ENCODE measurements at places on chromosomes 11 and 22.

DNA sequence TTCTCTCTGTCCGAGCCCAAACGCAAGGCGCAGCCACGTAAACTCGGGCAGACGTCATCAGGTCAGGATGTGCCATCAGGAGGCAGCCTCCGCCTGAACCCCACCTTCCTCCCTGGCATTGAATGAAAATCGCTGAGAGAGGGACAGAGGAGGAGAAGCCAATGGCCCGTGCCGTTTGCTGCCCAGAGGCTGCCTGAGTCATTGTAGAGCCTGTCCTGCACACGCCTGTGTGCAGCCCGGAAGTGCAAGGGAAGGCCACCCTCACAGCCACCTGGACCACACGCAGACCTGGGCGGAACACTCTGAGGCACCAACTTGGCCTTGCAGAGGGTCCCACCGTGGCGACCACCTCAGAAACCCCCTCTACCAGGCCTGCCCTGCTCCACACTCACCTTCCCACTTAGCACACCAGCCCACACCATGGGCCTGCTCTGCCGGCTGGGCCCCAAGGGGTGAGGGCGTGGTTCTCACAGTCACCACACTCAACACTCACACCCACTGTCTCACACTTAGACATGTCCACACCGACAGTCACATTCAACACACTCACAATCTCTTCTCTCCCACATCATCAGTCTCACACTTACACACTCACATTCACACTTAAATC is 9.1 kb downstream of the CHID1 start:
- DNase-seq: no peak

DNA sequence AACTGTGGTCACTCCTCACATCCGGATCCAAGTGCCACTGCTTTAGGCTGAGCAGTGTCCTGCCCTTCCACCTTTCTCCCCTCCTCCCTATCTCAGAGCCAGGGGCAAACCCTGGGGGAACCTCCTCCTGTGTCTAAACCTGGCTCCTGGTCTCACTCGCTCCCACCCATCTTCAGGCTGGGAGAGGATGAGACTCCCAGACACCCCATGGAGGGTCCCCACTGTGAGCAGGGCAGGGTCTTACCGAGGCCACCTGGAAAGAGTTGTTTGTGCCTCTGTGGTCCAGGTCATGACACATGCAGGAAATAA is 93.6 kb downstream of the PDE2A start:
- no peak for DNase-seq

DNA sequence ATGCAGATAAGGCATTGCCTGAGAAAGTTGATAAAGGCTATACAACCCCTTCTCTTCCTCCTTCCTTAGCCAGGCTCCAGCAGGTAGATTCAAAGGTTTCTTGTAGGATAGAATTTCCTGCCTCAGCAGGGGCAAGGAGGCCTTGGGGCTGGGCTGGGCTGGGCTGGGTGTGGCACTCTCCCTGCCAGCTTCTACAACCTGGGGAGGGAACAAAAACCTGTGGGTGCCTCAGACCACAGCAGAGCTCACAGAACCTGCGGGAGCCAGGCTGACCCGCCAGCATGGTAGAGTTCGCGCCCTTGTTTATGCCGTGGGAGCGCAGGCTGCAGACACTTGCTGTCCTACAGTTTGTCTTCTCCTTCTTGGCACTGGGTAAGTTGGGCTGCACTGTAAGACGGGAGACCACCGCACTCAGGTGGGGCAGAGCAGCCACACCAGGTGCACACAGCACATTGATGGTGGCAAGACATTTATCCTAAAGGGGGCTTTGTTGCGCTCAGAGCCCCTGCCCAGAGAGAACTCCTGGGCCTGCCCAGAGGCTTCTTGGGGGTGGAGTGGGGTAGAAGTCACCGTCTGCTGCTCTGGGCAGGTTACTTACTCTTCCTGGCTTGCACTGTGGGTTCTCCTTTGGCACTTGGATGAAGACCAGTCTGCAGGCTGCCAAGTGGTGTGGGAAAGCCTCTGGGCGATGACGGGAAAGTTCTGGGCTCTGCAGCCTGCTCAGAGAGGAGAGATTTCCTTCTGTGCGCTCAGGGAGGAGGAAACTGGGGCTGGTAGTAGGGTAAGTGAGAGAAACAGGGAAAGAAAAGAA is at the start of gene MOGAT2:
MOGAT2 (plus strand) TSS at position 231 of the 811 bp plus-strand sequence; CDS start at position 282, 51 bp downstream.
- DNase-seq: no peak

DNA sequence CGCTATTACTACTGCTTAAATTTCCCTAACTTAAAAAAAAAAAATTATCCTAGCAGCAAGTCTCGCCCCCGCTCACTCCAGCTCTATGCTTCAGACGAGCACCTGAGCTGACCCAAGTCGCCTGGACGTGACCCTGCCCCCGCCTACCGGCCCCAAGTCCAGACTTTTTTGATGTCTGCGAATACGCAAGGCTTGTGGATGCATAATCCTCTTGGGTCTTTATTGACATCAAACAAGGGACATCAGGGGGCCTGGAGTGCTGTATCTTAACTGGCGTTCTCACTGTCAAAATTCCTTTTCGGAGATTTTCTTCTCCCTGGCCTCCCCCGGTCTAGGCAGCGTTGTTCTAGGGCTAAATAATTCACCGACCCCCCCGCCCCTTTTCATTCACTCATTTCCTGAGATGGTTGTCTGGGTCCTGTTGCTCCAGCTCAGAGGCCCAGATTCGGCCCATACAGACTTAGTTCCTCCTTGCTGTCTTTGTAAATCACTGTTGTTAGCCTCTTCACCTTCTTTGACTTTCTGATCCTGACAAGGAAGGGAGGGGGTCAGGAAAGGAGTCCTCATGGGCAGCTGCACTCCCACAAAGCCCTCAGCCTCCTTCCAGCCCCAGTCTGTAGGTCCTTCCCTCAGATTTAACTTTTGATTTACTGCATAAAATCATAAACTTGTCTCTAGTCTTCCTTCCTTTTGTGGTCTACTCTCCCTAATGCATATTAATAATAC is 601 bp upstream of the LRP4 start:
- no peak for DNase-seq
